GM12864 (cell line): ENCODE measurements at places on chromosomes 6 and 20.

GRCh38 chr6:131163886-131164285, 28.6 kb downstream of the AKAP7 start:
- no peak for DNase-seq

DNA sequence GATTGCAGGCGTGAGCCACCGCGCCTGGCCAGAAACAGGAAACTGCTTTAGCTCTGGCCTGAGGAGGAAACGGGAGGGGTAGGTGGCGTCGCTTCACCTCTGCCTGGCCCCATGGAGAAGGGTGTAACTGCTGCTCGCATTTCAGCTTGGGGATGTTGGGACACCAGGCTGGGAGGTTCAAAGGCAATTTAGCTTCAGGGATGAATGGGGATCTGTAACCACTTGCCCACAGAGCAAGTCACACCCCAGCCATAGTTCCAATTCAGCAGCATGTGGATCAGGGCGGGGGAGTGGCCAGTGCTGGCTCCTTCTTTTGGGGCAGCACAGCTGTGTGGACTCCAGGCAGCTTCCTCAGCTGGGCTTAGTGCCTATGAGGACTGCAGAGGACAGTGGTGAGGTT, 34.8 kb upstream of the NUP153 start:
- DNase-seq: no peak

DNA sequence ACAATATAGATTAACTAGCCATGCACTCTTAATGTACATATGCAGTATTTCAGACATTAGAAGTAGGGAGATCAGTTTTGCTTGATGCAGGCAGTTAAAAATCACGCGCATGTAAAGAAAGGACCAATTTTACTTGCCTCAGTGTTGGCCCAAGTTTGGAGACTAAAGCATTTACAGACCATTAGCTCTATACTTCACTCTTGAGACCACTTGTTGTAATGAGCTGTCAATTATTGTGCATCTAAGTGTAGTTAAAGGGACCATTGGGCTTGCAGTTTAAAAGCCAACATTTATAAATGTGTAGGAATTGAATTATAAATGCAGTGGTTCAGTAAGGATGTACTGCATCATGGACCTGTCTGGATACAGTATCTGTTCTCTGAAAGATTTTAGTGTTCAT, 53.7 kb downstream of the PLCB4 start:
- DNase-seq: no peak

DNA sequence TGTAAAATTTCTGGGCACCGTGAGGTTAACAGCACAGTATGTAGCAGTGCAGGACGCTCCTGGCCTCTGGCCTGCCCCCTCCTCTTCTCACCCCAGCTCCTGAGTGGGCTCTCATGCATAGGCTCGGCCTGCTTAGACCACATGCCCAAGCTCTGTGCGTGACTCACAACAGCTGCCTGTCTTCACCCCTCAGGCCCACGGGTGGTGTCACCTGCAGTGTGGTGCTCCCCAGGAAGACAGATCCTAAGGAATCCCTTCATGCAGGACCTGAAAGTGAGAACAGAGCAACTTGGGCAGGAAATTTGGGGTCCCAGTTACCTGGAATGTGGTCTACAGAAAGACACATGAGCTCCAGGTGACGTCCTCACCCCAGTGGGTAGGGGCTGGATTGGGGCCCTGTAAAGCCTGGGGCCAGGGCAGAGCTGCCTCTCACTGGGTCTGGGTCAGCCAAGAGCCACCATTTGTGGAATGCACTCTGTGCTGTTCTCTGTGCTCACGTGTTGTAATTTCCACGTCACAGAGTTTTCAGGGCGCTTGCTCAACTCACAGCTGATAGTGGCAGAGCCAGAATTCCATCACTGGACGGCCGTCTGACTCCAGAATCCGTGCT, 37.0 kb upstream of the PXDC1 start:
- DNase-seq: no peak

GRCh38 chr6:2448826-2449571, 203.6 kb upstream of the GMDS start:
- DNase-seq: peak; percentile 15
